Fibroblast of lung (primary cell): ENCODE measurements at places on chromosomes 12 and 14. TPM values are rescaled to one million over a fixed set of nuclear protein-coding genes. Genes with fewer than 3 reads are reported as not detected.

Gene CHGA
- total RNA-seq, result not detected in 2 replicates

Gene MYF6
- total RNA-seq, result under 0.01 TPM in 1 of 2 replicates, not detected in the other

Gene TTLL5
- total RNA-seq, result 18.2 and 23.8 TPM in 2 replicates

Gene LGR5
- not detected in 2 replicates for total RNA-seq

Gene KCNC2
- total RNA-seq, result not detected in 2 replicates

Gene IRAK3
- total RNA-seq, result 7.4 and 11.1 TPM in 2 replicates

Gene KCNJ8
- 7.4 and 13.2 TPM in 2 replicates for total RNA-seq

Gene TROAP
- total RNA-seq, result 0.51 and 6.3 TPM in 2 replicates

Gene CCDC177
- total RNA-seq, result not detected in 2 replicates

Gene RNASE2
- total RNA-seq, result not detected in 2 replicates

Gene RNASE12
- total RNA-seq, result not detected in 2 replicates

Gene NDUFB1
- total RNA-seq, result 310 and 320 TPM in 2 replicates

Gene TAS2R9
- total RNA-seq, result 0.17 TPM in 1 of 2 replicates, not detected in the other

Gene PTPRO
- total RNA-seq, result 0.26 and 0.33 TPM in 2 replicates

Gene PMEL
- 0.26 and 0.50 TPM in 2 replicates for total RNA-seq

Gene OR4E2
- total RNA-seq, result not detected in 2 replicates

Gene WNT1
- total RNA-seq, result not detected in 2 replicates

Gene SLC6A15
- 0.77 and 0.99 TPM in 2 replicates for total RNA-seq

Gene IL31
- total RNA-seq, result not detected in 2 replicates
